Kidney glomerular epithelial cell (primary cell): ENCODE measurements at places on chromosomes 12 and 14.

- peak; percentile 21 for DNase-seq
Measured at GRCh38 chr12:74722709-74723108, 185.1 kb downstream of the ATXN7L3B start.

DNA sequence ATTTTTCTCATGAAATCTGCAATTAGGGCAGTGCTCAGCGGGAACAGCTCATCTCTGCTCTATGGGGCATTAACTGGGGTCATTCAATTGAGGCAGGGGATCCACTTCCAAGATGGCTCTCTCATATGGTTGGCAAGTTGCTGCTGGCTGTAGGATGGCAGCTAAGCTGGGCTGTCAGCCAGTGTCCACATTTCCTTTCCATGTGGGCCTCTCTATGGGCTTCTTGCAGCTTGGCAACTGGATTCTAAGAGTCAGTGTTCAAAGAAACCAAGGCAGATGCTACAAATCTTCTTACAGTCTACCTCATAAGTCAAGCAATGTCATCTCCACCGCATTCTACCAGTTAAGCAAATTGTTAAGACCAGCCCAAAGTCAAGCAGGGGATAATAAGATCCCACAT, 50.3 kb upstream of the TMCC3 start:
- no peak for DNase-seq

DNA sequence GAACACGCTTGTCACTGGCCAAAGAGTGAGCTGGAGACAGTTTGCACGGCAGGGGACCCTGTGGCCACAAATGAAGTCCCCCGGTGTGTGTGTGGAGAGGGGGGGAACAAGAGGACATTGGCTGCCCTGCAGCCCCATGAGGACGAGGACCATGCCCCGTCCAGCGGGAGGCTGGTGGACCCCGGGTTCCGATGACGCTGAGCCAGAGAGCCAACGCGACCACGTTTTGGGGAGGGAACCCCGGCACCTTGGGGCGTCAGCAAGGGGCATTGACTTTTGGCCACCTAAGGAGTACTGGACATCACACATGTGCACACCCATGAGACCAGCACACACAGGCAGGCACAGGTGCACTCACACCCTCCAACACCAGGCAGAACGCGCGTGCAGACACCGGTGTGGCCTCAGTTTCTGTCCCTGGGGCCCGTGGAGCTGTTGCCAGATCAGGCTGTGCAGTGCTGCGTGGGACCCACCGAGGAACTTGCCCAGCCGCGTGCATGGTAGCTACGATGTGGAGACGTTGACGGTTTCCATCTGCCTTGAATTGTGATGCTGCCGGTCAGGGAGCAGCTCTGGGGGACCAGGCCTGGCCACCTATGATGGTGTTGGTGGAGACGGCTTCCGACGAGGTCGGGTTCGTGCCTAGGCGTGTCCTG, 26.5 kb downstream of the NOC4L start:
- DNase-seq, result no peak

DNA sequence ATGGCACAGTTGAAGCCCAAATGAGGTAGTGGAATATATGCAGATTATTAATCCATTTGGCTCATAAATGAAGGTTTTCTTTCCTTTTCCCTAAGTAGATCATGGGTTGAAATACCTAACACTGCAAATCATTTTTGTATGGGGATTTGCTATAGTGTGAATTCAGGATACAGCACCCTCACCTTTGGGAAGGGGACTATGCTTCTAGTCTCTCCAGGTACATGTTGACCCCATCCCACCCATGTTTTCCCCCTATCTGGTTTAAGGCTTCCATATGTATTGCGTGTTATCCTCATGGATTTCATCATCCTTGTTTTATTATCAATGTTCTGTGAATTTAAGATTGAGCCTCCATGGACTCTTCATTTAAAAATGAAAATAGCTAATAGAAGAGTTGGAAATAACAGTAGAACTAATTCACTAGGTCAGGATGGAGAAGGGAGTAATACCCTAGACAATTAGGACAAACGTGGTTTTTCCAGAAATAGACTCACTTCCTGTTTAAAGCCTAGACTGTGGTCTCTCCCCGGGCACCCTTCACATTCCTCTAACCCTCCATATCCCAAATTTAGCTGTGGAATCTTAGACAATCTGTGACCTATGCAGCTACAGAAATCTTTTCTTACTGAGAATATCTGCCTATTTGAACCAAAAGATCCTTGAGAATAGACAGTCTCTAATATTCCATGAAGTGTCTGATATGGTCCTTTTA, 56.5 kb downstream of the DAD1 start:
- DNase-seq, result no peak

- DNase-seq, result no peak
Measured at GRCh38 chr14:100371773-100372172, 48.6 kb downstream of the SLC25A47 start.

DNA sequence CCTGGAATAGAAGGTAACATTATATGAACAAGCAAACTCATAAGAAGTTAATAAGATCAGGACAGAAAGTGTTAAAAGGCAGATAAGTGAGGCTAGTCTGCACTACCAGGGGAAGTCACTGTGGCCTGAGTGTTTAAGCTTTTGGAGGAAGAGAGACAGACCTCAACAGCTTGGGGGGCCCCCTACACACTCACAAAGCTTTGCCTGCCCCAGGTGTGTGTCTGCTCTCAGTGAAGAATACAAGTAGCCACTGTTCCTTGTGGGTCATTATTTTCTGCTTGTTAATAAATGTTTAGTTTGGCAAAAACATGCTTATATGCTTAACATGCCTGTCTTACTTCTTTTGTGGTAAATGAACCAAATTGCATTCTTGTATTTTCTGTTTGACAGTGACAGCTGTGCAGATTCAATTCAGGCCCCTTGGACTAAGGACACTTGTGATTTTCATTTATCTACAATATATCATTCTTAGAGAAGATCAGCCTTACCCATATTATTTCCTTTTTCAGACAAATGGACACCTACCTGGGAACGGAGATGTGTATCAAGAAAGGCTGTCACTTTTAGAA, 50.7 kb upstream of the C12orf71 start:
- DNase-seq, result no peak

DNA sequence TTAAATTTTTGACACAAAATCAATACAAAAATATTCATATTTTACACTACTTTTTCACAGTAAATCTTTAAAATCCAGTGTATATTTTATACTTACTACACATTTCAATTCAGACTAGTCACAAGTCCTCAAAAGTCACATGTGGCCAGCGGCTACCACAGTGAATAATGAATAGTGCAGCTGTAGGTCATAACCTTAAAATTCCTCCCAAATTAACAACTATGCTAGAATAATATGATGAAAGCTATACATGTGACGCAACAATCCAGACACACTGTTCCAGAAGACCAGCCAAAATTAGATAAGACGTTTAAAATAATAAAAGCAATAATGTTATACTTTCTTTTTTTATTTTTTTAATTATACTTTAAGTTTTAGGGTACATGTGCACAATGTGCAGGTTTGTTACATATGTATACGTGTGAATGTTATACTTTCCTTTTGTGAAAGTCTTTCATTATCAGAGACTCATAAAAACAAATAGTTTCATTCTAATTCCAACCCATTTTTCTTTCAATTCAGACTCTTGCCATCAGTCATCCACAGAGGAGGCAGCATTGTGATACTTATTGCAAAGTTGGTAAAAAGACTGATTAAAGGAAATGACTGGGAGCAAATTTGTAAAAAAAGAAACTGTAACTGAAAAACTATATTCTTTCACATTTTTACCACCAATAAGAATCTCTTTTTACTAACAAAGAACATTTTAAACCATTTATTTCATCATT, 67.0 kb downstream of the C2CD5 start:
- peak; percentile 1 for DNase-seq

DNA sequence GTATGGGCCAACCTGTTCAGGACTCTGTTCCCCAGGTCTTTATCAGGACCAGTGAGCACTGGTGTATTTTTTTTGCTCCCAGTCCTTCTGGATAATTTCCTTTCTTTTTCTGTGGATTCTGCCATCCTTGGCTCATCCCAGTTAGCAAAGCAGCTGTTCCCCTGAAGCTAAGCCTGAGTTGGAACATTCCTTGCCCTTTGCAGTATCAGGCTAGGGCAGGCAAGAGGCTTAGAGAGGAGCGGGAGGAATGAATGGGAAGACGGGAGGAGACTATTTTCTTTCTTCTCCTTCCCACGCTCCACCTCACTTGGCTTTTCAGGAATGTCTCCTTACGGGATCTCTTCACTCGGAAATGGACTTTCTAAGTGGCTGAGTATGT, 29.2 kb downstream of the ERG28 start:
- DNase-seq, result peak; percentile 87

DNA sequence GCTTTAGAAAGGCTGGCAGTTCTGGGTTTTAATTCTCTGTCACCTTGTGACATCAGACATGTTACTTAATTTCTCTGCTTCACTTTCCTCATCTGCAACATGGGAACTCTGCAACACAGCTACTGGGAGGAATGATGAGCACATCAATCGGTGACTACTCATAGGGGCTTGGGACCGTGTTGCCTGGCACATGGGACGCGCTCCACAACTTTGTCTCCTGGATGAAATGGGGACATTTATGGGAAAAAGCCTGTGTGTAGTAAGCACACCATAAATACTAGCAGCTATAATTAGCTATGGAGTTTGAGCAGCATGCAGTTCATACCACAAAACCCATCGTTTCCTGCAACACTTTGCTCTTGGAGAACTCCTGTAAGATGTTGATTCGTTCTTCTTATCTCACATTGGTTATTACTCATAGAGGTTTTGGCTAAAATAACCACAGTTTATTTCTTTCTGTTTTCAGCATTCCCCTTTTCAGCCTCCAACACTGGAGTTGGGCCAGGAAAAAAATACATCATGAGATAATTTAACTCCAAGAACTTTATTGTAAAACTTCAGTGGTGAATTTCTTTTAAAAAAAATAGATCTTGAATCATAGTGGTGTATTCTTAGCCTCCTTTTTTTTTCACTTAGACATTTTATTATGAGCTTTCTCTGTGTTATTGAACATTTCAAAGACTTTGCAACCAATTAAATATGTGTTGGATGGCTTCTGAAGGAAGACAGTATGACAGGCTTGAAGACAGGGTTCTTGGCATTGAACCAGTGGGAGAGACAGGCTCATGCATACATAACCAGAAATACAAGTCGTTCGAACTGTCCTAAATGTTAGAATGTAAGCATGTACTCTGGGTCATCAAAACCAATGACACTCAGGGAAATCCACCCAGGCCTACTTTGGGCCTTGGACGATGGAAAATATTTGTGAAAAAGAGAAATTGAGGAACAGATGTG, 72.7 kb downstream of the RIN3 start:
- DNase-seq, result peak; percentile 39

DNA sequence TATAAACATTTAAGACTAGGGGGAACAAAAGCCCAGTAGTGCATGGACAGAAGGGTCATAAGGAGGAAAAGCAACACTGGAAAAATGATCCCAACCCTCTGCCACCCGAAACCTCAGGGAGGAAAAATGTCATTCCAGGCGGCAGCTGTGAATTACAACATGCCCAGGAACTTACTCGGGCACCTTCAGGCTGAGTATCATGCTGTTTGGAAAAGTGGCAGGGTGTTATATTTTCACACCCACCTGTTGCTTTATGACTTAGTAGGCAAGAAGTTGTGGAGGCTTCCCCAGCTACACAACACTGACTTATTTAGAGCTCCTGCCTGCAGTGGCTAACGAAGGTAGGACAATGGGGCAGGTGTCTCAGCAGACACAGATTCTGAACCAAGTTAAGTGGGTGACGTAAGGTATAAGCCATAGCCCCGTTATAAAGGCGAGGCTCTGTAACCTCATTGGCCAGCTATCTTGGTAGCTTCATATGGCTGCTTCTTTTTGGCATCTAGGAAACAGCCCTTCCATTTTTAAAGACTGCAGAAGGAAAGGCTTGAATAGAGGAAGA, 96.1 kb upstream of the IFNG-AS1 start:
- no peak for DNase-seq

GRCh38 chr14:68599896-68600610, 192.8 kb downstream of the ZFP36L1 start:
- DNase-seq, result no peak

DNA sequence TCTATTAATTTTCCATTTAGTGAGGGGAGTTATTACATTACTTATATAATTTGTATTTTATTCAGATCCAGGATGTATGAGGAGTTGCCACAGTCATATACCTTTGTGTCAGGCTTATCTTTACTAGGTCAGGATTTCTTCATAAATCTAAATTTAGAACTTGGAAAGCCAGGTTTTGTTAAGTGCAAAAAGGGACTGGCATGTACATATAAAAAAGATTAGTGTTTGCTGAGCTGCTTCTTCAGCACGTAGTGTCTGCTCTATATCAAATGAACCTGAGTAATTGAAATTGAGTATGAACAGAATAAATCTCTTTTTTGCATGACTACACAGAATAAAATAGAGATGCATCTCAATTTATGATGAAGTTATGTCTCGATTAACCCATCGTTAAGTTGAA, 157.4 kb downstream of the NUBPL start:
- DNase-seq, result no peak
